ENCODE measurements at places on chromosomes 4 and X.

GRCh38 chrX:101745046-101745445 is 85.4 kb upstream of the ARMCX2 start:
- DNase-seq: no peak

DNA sequence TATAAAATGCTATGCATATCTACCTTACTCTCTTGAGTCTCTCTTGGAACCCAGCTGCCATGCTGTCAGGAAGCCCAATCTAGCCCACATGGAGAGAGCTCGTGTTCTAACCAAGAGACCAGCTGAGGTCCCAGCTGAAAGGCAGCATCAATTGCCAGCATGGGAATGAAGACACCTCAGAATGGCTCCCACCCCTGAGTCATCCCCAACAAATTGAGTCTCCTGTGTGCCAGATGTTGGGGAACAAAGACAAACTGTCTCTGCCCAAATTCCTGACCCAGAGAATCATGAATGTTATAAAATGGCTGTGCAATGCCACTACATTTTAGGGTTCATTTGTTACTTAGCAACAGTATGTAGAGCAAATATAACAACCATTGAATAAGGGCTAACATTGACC is 105.2 kb upstream of the STX18 start:
- DNase-seq: no peak

DNA sequence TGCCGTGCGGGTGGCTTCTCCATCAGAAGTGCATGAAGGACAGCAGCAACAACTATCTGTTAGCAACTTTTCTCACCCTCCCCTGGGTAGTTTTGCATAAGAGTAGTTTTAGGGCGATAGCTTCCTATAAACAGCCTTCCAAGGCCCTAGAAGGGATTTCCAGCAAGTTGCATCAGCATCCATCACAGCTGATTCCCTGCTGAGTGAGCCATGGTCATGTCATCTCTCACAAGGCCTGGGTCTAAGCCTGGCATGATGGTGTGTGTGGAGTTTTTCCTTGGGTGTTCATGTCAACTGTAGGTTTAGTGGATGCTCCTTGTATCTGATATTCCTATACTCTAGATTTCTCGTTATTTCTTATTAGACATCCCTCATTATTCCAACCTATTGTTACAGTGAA is 2324.7 kb upstream of the AGA start:
- DNase-seq: no peak

GRCh38 chr4:62162606-62163005 is 962.5 kb downstream of the ADGRL3 start:
- no peak for DNase-seq

- DNase-seq: no peak
These were observed at the start of gene NLRP2B for GRCh38 chrX:57680160-57680559. NLRP2B (minus strand) TSS chrX:57680260.

GRCh38 chr4:90842960-90843359 is 715.8 kb downstream of the CCSER1 start:
- no peak for DNase-seq

DNA sequence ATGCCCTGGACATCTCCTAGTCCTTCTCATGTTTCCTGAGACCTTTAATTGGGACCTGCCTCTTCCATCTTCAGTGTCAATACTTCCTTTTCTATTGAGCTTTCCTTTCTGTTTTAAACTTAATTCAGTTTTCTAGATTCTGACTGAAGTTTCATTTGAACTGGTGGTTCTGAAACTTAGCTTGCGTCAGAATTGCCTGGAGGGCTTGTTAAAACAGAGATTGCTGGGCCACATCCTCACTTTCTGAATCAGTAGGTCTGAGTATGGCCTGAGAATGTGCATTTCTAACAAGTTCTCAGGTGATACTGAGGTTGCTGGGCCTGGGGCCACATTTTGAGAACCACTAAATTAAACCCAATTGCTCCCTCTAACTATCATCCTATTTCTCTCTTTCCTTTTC is 152.1 kb upstream of the DGKK start:
- DNase-seq: no peak

- DNase-seq: no peak
These were observed 237 bp downstream of the ANKRD17 start for GRCh38 chr4:73258436-73258685.

DNA sequence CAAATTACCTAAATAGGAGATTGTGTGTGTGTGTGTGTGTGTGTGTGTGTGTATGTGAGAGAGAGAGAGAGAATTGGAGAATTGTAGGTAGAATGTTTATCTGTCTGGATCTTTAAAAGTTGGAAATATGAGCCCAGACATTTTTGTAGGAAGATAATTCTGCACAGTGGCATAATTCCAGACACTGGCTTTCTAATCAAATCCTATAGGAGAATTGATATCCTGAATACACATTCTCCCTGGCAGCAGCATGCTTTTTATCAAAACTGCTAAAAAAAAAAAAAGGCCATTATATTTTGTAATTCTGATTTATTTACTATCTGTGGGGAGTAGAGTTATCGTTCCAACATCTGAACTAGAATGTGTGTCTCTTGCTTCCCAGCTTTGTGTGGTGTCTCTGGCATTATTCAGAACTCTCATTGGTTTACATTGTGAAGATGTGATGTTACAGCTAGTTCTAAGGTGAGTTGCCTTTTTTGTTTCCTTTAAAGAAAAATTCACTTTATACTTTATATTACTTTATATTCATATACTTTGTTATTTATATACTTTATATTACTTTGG is 122.4 kb downstream of the GATB start:
- no peak for DNase-seq

GRCh38 chr4:37666625-37667071 is 19.5 kb downstream of the RELL1 start:
- DNase-seq: no peak

GRCh38 chrX:154350429-154351182 is 23.8 kb downstream of the FLNA start:
- no peak for DNase-seq

GRCh38 chr4:53653484-53654053 is 62.3 kb upstream of the LNX1 start:
- no peak for DNase-seq

DNA sequence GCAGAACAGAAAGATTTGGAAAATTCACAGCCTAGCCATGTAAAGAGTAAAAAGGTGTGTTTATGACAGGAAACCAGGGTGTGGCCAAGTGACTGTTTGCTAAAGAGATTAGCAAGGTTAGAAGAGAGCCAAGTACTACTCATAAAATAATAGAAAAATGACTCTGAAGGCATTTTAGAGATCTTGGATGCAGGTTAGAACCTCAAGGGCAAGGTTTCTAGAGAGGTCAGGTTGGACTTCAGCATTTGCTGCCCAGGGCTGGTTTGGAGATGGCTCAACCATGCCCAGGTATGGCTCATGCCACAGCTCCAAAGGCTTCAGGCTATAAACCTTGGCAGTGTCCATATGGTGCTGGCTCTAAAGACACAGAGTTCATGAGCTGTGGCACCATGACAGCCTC is 40.6 kb upstream of the ADGRA3 start:
- DNase-seq: no peak

- DNase-seq: no peak
These were observed 42.3 kb upstream of the PPARGC1A start for GRCh38 chr4:23932186-23932585.

- DNase-seq: no peak
These were observed 106.8 kb downstream of the FAM9B start for GRCh38 chrX:8927066-8927635.

GRCh38 chrX:40423299-40423698 is 157.5 kb upstream of the ATP6AP2 start:
- no peak for DNase-seq
